ENCODE measurements at places on chromosomes 11 and 22.

GRCh38 chr11:17439316-17439782 is 37.3 kb downstream of the ABCC8 start:
- DNase-seq = no peak

DNA sequence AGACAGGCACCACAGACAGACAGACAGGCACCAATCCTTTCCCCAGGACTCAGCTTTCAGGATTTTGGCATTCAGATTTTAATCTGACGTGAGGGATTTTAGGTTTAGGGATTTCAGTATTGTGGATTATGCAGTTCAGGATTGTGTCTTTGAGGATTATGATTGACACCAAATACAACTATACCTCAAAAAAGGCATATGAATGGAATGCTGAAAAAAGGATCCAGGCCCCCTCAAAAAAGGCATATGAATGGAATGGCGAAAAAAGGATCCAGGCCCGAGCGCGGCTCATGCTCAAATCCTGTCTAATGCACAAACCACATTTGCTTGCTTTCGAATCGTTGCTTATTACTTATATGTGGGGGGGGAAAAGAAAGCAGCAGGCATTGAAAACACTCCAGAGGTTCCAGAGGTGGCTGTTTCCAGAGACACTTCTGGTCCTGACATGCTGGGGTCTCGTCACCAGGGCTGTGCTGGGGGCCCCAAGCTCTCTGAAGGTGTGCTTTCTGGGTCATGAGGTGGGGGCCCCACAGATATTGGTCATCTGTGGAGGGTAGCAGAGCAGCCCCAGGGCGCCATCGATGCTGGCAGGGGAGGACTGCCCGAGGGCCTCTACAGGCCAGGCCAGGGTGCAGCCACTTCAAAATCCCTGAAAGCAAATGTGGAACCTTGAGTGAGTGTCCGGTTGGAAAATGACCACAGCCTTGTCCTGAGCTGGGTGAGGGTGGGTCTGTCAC is 16.8 kb upstream of the OSBPL5 start:
- DNase-seq = no peak

DNA sequence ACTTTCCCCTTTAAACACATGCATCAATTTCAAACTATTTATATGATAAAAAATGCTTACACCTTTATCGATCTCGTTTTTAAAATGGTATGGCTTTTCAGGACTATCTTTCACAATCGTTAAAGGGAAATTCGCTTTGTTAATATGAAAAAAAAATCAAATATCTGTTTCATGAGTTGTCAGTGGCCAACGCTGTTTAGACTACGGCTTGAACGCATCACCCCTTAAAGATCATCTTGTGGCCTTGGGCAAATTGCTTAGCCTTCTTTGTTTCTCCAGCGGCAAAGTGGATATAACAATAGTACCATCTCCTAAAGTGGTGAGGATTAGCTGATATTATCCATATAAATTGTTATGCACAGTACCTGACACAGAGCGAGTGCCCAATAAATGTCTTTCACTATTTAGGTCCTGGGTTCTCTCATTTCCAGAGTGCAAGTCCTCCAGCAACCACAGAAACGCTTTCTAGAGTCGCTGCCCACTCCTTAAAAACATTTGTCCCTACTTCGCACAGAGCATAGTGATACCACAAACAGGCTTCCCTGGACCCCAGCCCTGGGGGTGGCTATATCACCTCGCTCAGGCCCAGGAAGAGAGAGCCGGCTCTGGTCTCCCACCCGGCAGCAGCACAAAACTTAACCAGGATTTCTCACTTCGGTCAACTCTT is 904 bp downstream of the SLC35F2 start:
- no peak for DNase-seq

DNA sequence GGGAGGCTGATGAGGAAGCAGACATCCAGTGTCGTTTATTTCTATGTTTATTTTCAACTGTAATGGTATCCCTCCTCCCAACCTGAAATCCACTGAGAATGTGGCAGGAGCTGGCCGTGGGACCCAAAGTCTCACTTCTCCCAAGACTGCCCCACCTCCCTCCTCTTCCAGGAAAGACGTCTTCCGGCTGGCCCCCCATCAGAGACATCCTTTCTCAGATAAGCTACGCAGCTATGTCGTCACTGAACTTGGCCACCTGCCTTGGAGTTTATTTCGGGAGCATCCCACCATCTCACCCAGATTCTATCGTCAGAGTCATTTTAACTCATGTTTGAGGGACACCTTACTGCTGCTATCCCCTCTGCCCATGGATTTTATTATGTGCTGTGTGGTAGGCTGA is 13.9 kb downstream of the TMEM184B start:
- no peak for DNase-seq

DNA sequence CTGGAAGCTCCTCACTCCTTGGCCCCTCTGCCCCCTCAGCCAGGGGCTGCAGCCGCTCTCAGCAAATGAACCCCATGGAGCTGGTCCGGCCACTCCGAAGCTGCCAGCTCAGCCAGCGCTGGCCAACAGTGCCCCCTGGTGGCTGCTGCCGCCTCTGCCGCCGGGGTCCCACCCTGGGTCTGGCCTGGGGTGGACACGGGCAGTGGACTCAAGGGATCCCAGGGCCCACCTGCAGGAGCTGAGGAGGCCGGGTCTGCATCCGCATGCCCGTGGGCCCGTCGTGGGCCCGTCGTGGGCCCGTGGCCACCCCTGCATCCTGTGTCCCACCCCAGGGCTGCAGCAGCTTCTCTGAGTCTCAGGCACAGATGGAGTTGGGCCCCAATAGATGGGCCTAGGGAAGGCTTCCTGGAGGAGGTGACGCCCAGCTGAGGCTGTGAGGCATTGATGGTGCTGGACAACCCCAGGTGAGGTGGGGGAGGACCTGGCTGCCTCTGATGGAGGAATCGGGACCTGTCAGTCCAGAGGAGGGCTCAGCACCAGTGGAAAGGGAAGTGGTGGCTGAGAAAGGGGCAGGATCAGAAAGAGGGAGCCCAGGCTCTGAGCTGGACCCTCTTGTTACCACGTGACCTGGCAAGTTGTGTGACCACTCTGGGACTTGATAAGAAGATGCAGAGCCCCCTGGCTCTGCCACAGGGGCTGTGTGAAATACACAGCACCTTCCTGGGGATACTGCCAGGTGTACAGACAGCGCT is 522.3 kb downstream of the BRD1 start:
- DNase-seq = peak; percentile 15

DNA sequence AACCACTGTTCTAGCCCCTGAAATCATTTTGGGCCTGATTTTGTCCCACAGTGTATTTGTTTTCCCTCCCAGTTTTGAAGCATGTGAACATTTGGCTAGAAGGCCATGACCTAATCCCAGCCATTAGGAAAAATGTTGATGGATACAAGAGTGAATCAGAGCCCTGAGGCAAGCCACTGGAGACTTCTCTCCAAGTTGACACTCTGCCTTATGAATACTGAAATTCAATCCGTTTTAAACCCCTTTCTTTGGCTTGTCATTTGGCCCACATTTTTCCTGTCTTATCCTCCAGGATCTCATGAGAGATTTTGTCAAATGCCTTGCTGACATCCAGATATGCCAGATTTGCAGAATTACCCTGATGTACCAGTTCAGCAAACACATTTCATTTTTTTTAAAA is 158.8 kb downstream of the FAT3 start:
- no peak for DNase-seq

GRCh38 chr11:76753449-76753848 is 29.7 kb upstream of the TSKU start:
- DNase-seq = no peak

DNA sequence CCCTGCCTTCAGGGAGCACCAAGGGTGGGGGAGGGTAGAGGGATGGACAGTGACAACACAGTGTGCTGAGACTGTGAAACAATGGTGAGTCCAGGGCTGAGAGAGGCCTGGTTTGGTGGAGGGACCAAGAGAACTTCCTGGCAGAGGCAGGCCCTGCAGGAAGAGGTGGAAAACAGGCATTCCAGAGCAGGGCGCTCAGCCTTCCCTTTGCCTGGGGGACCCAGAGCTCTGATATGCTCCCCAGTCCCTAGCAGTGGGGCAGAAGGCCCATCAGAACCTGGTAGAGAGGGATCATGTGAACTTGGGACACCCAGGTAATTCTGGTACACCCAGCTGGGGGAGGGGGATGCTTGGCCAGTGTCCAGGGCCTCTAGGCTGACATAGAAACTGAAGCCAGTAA is 17.2 kb upstream of the UVRAG start:
- no peak for DNase-seq

- no peak for DNase-seq
Measured at GRCh38 chr11:78783301-78783700, 208.6 kb upstream of the NARS2 start.
